ENCODE measurements at places on chromosomes 5 and 9. TPM values are rescaled to one million over a fixed set of nuclear protein-coding genes. Genes with fewer than 3 reads are reported as not detected.

Gene PAX5
- total RNA-seq = not detected

GRCh38 chr9:116940614-116941215 lies 253.6 kb downstream of the TRIM32 start:
- no peak overlapping the region for H3K27ac ChIP-seq
- H3K27me3 ChIP-seq = no peaks in the 10 kb centered on the region
- no peaks in the 10 kb centered on the region for H3K4me1 ChIP-seq
- no peak overlapping the region for H3K4me3 ChIP-seq
- DNase-seq = no peak

DNA sequence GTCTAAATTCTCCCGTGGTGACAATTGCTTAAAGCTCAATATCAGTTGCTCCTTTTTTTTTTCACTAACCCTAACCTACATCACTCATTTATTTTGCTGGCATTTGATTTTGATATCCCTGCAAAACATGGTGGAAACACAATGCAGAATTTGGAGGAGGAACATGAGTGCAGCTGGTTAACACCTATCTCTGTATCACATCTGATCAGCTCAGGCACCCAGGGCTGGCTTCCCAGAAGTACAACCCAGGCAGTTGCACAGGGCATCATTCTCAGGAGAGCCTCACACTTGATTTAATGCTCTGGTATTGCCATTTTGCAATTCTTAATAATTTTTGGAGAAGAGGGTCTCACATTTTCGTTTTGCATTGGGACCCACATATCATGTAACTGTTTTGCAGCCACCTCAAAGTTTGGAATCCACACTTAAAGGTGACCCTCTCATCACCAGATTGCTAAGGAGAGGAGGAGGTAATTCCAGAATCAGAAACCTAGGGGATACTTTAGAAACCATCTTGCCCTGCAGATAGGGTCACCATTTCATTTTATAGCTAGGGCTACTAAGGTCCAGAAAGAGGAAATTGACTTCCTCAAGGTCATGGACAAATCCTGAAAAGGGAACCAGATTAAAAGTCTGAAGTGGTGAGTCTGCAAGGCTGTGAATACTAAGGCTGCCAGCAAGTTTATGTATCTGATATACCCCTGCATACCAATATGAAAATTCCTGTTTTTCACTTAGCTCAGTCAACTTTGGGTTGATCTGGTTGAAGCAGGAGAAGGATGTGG lies 19.3 kb upstream of the ADAM19 start:
- H3K27me3 ChIP-seq = no peaks in the 10 kb centered on the region
- DNase-seq = no peak
- H3K4me1 ChIP-seq = no peaks in the 10 kb centered on the region
- no peak overlapping the region for H3K27ac ChIP-seq

- H3K36me3 ChIP-seq = no peaks in the 10 kb centered on the region
- DNase-seq = no peak
- no peak overlapping the region for H3K27ac ChIP-seq
- H3K27me3 ChIP-seq = peaks cover 15% of the 10 kb centered on the region
Observed at GRCh38 chr5:112625689-112626438, 111.8 kb upstream of the APC start.

Gene KIAA1958
- total RNA-seq = 7.7 TPM

- no peak overlapping the region for H3K27ac ChIP-seq
- H3K36me3 ChIP-seq = no peaks in the 10 kb centered on the region
- peak; percentile 38 for DNase-seq
- peaks cover 10% of the 10 kb centered on the region for H3K4me1 ChIP-seq
Observed at GRCh38 chr9:115733318-115734110, 420.1 kb upstream of the PAPPA start.

DNA sequence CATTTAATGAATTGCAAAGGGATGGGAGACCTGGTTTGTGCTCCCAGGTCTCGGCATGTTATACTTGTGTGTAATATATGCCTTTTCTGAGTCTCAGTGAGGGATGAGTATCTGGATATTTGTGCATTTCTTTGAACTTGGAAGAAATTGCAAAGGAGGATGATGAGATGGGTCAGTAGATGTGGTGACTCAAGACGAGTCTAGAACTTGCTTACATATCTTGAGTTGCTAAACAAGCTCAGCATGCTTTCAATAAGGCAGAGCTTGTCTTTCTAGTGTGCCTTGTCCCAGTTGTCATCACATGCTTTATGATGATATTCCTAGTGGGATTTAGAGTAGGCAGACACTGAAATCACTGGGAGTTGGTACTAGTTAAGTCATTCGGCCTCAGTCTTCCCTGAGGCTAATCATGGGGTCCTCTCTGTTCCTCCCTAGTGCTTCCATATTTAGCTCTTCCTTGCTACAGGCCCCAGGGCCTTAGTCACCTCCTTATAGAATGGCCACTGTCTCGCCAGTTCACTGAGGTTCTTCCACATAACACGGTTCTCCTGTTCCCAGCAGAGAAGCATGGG lies 222.3 kb downstream of the ARRDC3 start:
- peaks cover 26% of the 10 kb centered on the region for H3K4me1 ChIP-seq
- no peak overlapping the region for H3K27ac ChIP-seq
- peak; percentile 60 for DNase-seq
- no peaks in the 10 kb centered on the region for H3K27me3 ChIP-seq
- no peak overlapping the region for H3K4me3 ChIP-seq

Gene MACROH2A1
- total RNA-seq = 125 TPM

DNA sequence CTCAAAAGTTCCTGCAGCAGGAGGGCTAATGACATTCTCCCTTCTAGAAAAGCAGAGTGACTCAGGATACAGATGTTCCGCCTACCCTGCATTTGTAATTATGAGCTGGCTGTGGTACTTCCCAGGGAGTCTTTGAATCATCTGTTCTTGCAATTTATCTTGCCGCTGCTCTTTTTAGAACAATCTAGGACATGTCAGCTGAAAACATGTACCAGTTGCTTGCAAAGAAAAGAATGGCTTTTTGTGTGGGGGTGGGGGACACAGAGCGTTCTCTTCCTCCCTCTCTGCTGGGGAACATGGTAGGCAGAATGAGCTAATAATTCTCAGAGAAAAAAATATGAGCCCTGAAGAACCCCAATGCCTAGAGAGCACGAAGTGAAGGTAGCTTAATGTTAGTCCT lies 51.7 kb upstream of the TUT7 start:
- H3K4me1 ChIP-seq = peaks cover 30% of the 10 kb centered on the region
- DNase-seq = peak; percentile 95
- H3K36me3 ChIP-seq = no peaks in the 10 kb centered on the region
- H3K4me3 ChIP-seq = peak overlapping the region; percentile 58

- H3K27ac ChIP-seq = no peak overlapping the region
- no peaks in the 10 kb centered on the region for H3K27me3 ChIP-seq
- H3K4me3 ChIP-seq = no peak overlapping the region
Observed at GRCh38 chr5:165981671-165982070, 2309.8 kb upstream of the WWC1 start.

- H3K36me3 ChIP-seq = no peaks in the 10 kb centered on the region
- H3K4me3 ChIP-seq = no peak overlapping the region
- H3K4me1 ChIP-seq = no peaks in the 10 kb centered on the region
- H3K27ac ChIP-seq = no peak overlapping the region
- no peak for DNase-seq
- no peaks in the 10 kb centered on the region for H3K27me3 ChIP-seq
Observed at GRCh38 chr5:126192226-126192625, 231.0 kb upstream of the GRAMD2B start.

DNA sequence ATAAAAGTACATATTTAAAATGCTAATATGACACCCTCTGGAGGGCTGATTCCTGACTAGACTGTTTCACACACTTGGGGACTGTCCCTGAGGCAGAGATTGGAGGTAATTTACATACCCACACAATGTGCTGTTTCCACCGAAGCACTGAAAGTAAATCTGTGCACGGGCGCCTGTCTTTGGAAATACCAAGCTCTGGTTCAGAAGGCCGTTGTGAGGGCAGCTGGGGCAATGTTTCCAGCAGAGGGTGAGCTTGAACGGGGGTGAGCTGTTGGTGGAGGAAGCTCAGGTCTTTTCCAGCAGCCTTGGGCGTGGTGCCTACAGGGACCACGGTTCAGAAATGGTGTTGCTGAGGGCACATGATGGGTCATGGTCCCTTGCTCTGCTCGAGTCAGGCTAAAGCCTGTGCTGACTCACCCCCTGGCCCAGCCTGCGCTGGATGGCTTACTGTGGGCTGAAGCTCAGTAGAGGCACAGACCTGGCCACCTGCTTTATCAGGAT lies 25.8 kb upstream of the HMCN2 start:
- no peaks in the 10 kb centered on the region for H3K27me3 ChIP-seq
- peak; percentile 34 for DNase-seq
- no peak overlapping the region for H3K27ac ChIP-seq

Gene UBLCP1
- total RNA-seq = 24.5 TPM

DNA sequence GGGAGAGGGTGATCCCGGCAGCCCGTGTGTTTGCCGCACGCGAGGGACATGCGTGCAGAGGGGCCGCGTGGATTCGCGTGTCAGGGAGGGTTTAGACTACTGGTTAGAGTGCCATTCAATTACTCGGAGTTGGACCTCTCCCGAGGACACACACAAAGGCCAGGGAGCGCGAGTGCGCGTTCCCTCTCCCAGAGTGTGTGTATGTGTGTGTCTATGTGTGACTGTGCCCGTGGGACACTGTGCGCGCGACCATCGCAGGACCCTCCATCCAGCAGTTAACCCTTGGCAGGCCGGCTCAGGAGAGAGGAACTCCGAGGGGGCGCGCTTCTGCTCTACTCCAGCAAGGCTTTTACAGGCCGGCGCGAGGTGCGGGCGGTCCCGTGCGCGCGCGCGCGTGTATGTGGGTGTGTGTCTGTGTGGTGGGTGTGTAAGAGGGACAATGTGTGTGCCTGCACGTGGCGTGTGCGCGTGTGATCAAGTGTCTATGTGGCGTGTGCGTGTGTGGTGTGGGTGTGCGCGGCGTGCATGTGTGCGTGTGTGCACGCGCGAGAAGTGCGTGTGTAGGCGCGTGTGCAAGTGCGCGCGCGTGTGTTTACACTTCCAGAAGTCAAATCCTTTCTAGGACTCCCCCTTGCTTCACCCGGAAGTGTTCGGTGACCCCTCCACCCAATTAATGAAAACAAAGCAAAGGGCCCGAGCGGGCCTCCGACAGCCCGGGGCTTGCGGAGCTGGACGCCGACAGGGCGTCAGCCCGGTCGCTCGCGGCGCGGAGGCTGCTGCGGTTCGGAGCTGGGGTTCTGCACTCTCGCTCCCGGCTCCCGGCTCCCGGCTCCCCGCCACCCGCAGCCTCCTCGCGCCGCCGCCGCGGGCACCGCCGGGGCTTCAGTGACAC lies 75.3 kb upstream of the TBCA start:
- H3K36me3 ChIP-seq = no peaks in the 10 kb centered on the region
- no peaks in the 10 kb centered on the region for H3K27me3 ChIP-seq
- peak; percentile 66 for DNase-seq
- peaks cover 11% of the 10 kb centered on the region for H3K4me1 ChIP-seq

DNA sequence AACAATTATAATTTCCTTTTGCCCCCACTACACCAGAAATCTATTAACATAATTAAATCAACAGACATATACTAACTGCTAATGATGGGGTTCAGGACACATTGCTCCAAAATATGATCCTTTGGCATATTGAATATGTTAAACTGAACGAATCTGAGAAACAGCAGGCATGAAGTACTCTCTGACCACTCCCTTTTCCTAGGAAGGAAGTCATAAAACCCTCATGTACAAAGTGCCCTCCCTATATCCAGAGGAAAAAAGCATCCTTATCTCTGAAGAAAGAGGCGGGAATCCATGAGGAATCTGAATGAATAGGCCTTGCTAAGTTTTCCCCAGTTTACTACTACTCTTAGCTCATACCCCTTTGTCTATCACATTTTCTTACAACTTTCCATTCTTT lies 67.9 kb downstream of the ADAMTS6 start:
- DNase-seq = no peak
- no peak overlapping the region for H3K27ac ChIP-seq
- H3K36me3 ChIP-seq = peaks cover 36% of the 10 kb centered on the region
- no peak overlapping the region for H3K4me3 ChIP-seq
- no peaks in the 10 kb centered on the region for H3K27me3 ChIP-seq

Gene ADAMTS2
- total RNA-seq = 132 TPM

DNA sequence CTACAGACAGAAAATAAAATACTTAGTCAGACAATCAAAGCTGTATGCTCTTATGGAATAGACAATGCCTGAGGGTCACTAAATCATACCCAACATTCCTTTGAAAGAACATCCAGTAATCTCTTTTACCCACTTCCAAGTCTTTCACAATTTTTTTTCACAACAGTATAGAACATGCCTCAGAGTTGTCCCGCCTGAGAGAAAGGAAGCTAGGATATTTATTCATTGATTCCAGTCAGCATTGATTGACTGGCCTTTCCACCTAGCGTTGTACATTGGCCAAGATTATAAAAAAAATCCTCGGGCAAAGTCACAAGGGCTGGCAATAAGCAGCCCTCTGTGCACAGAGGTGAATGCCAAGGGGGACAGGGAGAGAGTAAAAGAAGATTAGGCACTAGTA lies 318.1 kb upstream of the PIK3R1 start:
- H3K4me3 ChIP-seq = no peak overlapping the region
- H3K27ac ChIP-seq = no peak overlapping the region
- H3K4me1 ChIP-seq = no peaks in the 10 kb centered on the region

Gene P4HA2
- total RNA-seq = 337 TPM

GRCh38 chr5:56479696-56480077 lies 246.6 kb upstream of the ANKRD55 start:
- DNase-seq = no peak
- no peaks in the 10 kb centered on the region for H3K27me3 ChIP-seq
- H3K4me1 ChIP-seq = peaks cover 4% of the 10 kb centered on the region
- H3K4me3 ChIP-seq = no peak overlapping the region

GRCh38 chr5:160287378-160288051 lies 24.8 kb downstream of the CCNJL start:
- H3K27ac ChIP-seq = no peak overlapping the region
- no peaks in the 10 kb centered on the region for H3K36me3 ChIP-seq
- no peaks in the 10 kb centered on the region for H3K4me1 ChIP-seq
- H3K27me3 ChIP-seq = peaks cover 7% of the 10 kb centered on the region

Gene IL33
- 4.7 TPM for total RNA-seq

- no peak overlapping the region for H3K4me3 ChIP-seq
- H3K27ac ChIP-seq = peak overlapping the region; percentile 47
- H3K36me3 ChIP-seq = peaks cover 82% of the 10 kb centered on the region
Observed at GRCh38 chr5:169602535-169602934, 19.0 kb downstream of the SPDL1 start.

DNA sequence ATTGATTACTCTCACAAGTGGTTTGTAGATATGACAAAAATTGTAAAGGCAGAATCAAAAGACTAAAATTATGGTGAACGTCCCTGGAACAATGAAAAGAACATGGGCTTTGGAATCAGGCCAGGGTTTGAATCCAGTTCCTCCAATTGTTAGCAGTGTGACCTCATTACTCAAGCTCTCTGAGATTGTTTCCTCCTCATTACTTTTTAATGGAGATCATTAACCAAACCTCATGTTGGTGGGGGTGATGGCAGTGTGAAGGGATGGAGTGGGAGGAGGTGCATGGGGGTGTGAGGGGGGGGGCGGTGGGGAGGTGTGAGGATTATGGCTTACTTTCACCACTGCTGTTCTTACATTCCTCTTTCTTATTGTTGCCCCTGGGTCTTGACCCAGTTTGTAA lies 44.1 kb upstream of the FOXE1 start:
- H3K4me3 ChIP-seq = no peak overlapping the region
- peaks cover 4% of the 10 kb centered on the region for H3K4me1 ChIP-seq
- H3K36me3 ChIP-seq = no peaks in the 10 kb centered on the region
- H3K27ac ChIP-seq = no peak overlapping the region
- DNase-seq = no peak

GRCh38 chr5:14929293-14930065 lies 57.9 kb upstream of the ANKH start:
- no peaks in the 10 kb centered on the region for H3K36me3 ChIP-seq
- peaks cover 37% of the 10 kb centered on the region for H3K4me1 ChIP-seq
- no peak overlapping the region for H3K4me3 ChIP-seq
- H3K27ac ChIP-seq = no peak overlapping the region
- H3K27me3 ChIP-seq = no peaks in the 10 kb centered on the region

GRCh38 chr9:101579711-101580545 lies 14.8 kb downstream of the PPP3R2 start:
- H3K4me3 ChIP-seq = no peak overlapping the region
- no peaks in the 10 kb centered on the region for H3K27me3 ChIP-seq
- no peak overlapping the region for H3K27ac ChIP-seq
- H3K36me3 ChIP-seq = no peaks in the 10 kb centered on the region
- H3K4me1 ChIP-seq = peaks cover 5% of the 10 kb centered on the region
- no peak for DNase-seq

Data from GM23248 (cell line).